ENCODE measurements at places on chromosomes 3 and 15.

DNA sequence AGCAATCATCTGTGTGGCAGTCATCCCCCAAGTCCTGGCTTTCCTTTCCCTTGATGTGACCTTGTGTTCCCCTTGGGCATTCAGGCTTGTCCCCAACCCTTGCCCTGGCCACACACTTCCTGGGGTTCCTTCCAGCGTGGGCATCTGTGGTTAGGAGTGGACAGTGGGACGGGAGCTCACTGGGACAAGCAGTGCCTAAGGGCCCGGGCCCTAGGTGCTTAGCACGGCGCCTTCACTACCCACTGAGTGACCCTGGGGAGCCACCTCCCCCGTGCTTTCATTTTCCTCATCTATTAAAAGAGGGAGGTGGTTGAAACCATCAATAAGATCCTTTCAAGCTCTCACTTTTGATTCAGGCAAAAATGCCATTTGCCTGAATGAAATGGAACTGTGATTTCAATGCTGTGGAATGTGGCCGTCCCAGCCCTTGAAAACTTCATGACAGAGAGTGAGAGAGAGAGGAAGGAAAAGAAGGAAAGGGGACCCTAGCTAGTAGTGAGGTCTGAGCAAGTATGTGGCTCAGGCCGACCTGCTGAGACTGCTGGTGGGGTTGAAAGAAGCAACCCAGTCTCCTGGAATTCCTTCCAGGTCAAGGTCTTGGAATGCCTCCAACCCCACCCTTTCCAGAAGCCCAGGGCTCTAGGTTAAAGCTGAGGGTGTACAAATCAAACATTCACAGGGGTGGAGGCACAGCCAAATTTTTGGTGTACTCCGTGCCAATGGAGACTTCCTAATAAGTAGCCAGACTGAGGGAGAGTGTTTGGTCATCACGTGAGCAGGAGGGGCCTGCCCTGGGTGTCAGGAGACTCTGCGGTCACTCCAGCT is 302.9 kb downstream of the TLE3 start:
- no peak for DNase-seq

DNA sequence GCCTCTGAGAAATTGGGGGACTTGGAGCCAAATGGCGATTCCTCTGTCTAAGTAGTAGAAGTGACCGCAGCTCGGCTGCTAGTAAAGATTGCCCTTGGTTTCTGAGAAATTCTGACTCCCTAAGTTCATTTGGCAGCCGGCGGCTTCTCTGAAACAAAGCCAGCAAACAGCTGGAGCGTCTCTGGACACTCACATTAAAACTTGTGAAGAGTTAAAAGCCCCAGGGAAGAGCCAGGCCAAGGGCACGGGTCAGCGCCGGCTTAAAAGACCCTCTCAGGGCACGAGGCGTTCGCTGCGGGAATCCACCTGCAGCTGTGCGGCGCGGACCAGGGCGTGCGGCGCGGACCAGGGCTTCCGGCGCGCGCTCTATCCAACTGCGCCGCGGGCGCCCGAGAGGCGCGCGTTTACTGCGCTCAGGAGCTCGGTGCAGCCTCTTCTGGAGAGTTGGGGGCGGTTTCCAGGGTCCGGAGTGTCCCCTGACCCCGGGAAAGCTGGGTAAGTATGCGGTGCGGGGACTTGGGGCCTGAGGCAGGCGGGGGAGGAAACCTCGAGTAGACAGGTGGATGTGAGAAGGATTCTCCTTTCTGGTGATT is at the start of gene COL6A5:
TSS of gene COL6A5 (plus strand) at position 186 of the 593 bp plus-strand sequence. CDS start 27,967 bp downstream, outside the sequence.
- no peak for DNase-seq

DNA sequence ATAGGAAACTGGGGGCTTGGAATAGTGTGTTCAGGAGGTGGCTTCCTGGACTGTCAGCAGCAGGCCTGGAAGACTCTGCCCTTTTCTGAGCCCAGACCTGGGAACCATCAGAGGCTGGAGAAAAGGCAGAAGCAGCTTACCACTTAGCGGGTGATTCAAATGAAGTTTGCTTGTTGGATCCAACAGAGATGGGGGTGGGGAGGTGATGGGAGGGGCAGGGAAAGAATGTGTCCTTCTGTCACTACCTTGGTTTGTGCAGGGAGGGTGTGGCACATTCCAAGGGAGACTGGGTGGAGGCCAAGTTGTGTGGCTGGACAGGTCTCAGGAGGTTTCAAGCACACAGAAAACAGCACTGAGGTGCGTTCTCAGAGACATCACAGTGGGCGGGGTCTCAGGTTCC is 58.8 kb downstream of the TRAK1 start:
- DNase-seq = no peak

DNA sequence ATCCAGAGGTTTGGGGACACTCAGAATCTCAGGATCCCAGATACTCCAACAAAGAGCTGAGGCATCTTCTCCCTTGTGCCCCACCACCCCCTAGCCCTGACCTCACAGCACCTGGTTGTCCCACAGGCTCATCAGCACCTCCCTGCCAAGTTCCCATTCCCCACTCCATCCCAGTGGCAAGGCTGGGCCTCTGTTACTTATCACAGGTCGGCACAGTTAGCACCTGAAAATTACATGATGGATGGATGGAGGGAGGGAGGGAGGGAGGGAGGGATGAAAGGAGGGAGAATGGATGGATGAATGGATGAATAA is 12.8 kb downstream of the MYL3 start:
- DNase-seq = no peak

DNA sequence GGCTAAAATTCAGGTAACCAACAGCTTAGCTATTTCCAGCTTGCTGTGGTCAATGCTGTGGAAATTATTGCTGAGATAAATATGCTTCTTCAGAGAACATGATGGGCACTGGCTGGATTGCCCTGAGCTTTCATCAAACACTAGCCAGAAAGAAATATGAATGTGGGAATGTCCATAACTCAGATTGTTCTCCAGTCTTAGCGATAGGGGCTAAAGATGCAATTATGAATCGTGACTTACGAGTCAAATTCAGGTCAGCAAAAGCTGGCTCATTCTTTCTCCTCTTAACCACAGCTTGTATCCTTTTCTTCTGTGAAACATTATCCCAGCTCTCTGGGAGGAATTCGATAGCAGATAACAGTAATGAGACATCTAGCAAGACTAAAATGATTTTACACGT is 307.6 kb downstream of the RYR3 start:
- DNase-seq = no peak

- DNase-seq = peak; percentile 24
Observed at GRCh38 chr3:122975163-122975923, 52.2 kb downstream of the SEMA5B start.

- DNase-seq = peak; percentile 24
Observed at GRCh38 chr3:108588601-108589000, 637 bp downstream of the CIP2A start.
